ENCODE measurements at places on chromosomes 4 and X. TPM values are rescaled to one million over a fixed set of nuclear protein-coding genes. Genes with fewer than 3 reads are reported as not detected.
A peak's percentile ranks its signal among the peaks of the same experiment; 100 is the strongest.

Gene PABPC5
- 5.1 TPM for total RNA-seq

Gene TENM3
- total RNA-seq = 32.9 TPM

DNA sequence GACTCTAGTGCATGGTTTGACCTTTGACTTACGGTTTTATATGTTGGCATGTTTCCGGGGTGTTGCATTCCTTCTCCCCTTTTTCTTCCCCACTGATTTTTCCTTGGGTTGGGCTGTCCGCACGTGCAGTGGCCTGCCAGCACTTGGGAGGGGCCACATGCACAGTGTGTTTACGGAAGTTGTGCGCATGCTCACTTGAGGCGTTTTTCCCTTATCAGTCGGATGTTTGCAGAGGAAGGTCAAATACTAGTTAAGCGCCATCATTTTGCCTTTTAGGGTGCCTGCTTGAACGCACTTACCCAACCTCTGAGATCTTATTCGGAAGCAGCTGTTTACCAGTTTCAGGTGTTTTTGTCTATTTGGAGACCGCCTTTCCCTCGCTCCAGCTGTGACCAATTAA lies 653.9 kb upstream of the AADAT start:
- DNase-seq = no peak

DNA sequence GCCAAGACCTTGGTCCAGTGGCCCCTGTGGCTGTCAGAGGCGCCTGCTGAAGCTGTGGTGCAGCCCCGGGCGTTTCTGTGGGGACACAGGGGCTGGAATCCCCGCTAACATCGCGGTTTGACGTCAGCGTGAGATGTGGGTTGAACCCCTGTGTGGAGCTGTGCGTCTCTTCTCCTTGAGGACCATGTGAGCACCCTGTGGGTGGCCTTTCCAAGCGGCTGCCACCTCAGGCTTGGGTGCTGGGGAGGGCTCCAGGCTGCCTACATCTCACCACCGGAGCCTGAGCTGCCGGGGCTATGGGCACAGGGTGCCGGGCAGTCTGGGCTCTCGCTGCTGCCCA lies 27.7 kb downstream of the UVSSA start:
- DNase-seq = no peak

GRCh38 chrX:54085666-54086065 lies 41.4 kb upstream of the PHF8 start:
- DNase-seq = no peak

DNA sequence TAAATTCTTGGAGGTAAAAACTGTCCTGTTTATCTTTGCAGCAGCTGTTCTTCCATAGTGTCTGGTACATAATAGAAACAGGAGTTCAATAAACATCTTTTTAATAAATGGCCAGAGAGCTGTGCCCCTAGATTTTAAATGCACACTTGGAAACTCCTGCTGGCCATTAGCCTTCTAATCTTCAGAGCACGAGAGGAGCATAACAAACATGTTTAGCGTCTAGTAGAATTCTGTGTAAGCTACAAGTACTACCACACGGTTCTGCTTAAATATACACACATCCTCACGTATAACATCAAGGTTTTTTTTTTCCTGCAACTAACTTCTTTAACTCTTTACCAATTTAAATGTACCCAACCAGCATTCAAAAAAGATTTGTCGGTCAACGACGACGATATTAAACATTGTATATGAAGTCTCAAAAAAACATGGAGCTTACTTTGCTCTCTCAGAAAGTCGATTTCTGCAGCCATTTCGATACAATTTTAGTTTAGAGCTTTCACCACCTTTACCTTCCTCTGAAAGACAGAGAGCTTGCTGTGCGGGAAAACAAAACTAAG lies 628 bp downstream of the SCLT1 start:
- peak; percentile 61 for DNase-seq

Gene KIF4A
- 5.1 TPM for total RNA-seq

Gene GLRB
- total RNA-seq = 8.9 TPM

Gene UBL4A
- 26.2 TPM for total RNA-seq

GRCh38 chrX:145292218-145292617 lies 44.9 kb downstream of the SPANXN1 start:
- DNase-seq = no peak

Gene RNF113A
- total RNA-seq = 11.9 TPM
